Natural killer cell (primary cell): ENCODE measurements at places on chromosomes 2 and 18. TPM values are rescaled to one million over a fixed set of nuclear protein-coding genes. Genes with fewer than 3 reads are reported as not detected.

- no peaks in the 10 kb centered on the region for H3K27me3 ChIP-seq
- no peaks in the 10 kb centered on the region for H3K36me3 ChIP-seq
- no peak overlapping the region for H3K4me3 ChIP-seq
- H3K4me1 ChIP-seq: peaks cover 82% of the 10 kb centered on the region
Measured at GRCh38 chr2:112626604-112627059, 19.1 kb upstream of the SLC20A1 start.

DNA sequence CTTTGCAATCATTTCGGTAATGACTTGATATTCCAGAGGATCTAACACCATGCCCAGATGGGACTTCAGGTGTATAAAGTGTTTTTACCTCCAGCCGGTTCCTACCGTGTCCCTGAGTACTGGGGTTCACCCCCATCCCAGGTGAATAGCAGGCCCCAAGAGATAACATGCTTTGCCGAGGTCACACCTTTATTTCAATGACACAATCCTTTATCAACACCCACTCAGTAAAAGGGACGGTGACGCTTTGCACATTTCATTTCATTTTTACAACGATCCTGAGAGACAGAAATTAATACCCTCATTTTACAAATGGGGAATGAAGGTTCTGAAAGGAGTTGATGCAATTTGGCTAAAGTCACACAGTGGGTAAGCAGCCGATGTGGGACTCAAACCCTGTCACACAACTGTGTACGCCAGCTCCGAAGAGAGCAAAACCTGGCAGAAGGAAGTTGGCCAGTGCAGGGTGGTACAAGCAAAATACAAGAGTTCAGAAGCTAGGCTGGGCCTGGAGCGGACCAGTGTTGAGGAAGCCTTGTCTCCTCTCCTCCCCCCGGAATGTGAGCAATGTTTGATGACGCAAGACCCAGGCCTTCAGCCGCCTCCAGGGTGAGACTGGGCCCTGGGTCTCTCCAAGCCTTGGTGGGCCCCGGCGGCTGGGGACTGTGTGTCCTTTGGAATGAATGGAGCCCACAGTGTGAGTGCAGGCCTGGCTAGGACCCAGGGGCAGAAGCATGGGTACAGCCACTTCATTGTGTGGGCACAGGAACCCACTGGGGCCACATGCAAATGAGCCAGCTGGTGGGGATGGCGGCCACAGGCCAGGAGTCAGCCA lies 139.6 kb upstream of the MYCN start:
- no peak for DNase-seq
- H3K4me3 ChIP-seq: no peak overlapping the region
- H3K4me1 ChIP-seq: no peaks in the 10 kb centered on the region

DNA sequence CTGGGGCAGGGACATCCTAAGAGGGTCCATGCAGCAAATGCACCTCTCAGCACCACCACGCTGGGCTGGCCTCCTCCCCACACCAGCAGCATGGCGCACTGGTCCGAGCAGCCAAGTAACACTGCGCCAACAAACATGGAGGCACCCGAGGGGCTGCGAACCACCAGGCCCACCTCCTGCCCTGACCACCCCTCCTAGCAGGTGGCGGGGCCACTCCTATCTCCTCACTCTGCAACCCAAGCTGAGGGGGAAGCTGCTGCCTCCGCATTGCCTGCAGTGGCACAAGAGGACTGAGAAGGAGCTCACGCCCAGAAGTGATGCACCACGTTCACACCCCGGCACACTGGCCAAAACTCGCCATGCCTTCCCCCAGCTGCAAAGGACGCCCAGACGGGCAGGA lies 94.4 kb downstream of the EIPR1 start:
- DNase-seq: no peak
- H3K4me1 ChIP-seq: peaks cover 3% of the 10 kb centered on the region
- H3K4me3 ChIP-seq: no peak overlapping the region
- H3K36me3 ChIP-seq: peaks cover 3% of the 10 kb centered on the region
- H3K27ac ChIP-seq: no peak overlapping the region

GRCh38 chr2:175015340-175015739 lies 10.2 kb upstream of the CHN1 start:
- H3K4me1 ChIP-seq: no peaks in the 10 kb centered on the region
- H3K27ac ChIP-seq: no peak overlapping the region
- H3K4me3 ChIP-seq: no peak overlapping the region

The PRKAG3 gene
- not detected for total RNA-seq

- no peak overlapping the region for H3K4me3 ChIP-seq
- no peaks in the 10 kb centered on the region for H3K36me3 ChIP-seq
- no peak for DNase-seq
- peaks cover 17% of the 10 kb centered on the region for H3K27me3 ChIP-seq
Measured at GRCh38 chr18:61890344-61890743, 2.5 kb downstream of the RNF152 start.
